ENCODE measurements at places on chromosomes 16 and 17. TPM values are rescaled to one million over a fixed set of nuclear protein-coding genes. Genes with fewer than 3 reads are reported as not detected.

Gene PITPNM3
- total RNA-seq, result 3.4 TPM

Gene SPIRE2
- 2.0 TPM for total RNA-seq

Gene CACNA1H
- 7.1 TPM for total RNA-seq

Gene FA2H
- 0.29 TPM for total RNA-seq

Gene ZNF385C
- 0.27 TPM for total RNA-seq

Gene PHAF1
- total RNA-seq, result 11.0 TPM

Gene HEXD
- total RNA-seq, result 16.3 TPM

Gene ZACN
- total RNA-seq, result not detected

Gene PER1
- 125 TPM for total RNA-seq

Gene INCA1
- total RNA-seq, result 1.8 TPM

Gene HSPB9
- total RNA-seq, result not detected

Gene ZNF469
- total RNA-seq, result 1.7 TPM

Gene FBXW10
- total RNA-seq, result 0.08 TPM

Gene KRT40
- not detected for total RNA-seq

Gene SCNN1G
- total RNA-seq, result 0.13 TPM

Gene EVPL
- total RNA-seq, result 0.39 TPM

Gene CLEC19A
- total RNA-seq, result not detected

Gene CCNF
- total RNA-seq, result 1.6 TPM

Gene NXPH3
- 6.5 TPM for total RNA-seq

Gene MT1M
- total RNA-seq, result 50.8 TPM

Gene ZP2
- total RNA-seq, result not detected

Gene SULT1A4
- 3.4 TPM for total RNA-seq

Gene NEURL4
- total RNA-seq, result 24.8 TPM

All from left cardiac atrium (tissue), 4 donors.